Non-pigmented ciliary epithelial cell (primary cell): ENCODE measurements at places on chromosomes 3 and 15.

DNA sequence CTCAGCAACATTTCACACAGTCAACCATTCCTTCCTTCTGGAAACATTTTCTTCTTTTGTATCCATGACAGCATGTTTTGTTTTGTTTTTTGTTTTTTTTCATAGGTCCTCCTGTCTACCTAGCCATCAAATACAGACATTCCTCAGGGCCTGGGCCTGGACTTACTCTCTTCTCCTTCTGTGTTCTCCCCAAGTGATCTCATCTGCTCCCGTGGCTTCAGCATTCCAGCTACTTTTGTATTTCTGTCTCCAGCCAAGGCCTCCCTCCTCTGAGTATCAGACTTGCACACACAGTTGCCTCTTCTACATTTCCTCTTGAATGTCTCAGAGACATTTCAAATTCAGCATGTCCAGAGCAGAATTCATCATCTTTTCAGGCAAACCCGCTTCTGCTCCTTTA is 82.4 kb downstream of the HCN4 start:
- no peak for DNase-seq

GRCh38 chr3:147872568-147872967 is 463.4 kb downstream of the ZIC1 start:
- DNase-seq, result no peak

- DNase-seq, result no peak
These were observed 57.4 kb downstream of the ZNF148 start for GRCh38 chr3:125317761-125318160.

DNA sequence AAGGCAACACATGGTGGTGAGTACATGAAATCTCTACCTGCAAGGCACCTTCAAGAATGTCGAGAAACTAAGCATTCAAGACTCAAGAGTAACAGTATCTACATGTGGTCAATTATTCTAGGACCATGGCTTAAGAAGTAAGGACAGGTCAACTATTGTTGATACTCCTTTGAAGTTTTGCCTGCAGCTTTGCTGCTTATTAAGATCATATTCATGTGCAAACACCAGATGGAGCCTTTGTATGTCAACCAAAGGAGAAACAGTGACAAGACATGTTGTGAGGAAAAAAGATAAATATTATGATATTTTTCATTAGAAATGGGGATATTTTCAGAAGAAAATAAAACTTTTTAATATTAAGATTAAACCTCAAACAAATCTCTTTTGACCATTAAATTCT is 52.3 kb upstream of the FGF7 start:
- DNase-seq, result no peak

GRCh38 chr3:12956316-12956660 is 114.9 kb upstream of the RPL32 start:
- no peak for DNase-seq

GRCh38 chr3:176632925-176633324 is 564.4 kb downstream of the TBL1XR1 start:
- no peak for DNase-seq

- peak; percentile 62 for DNase-seq
These were observed 66.9 kb downstream of the FOXB1 start for GRCh38 chr15:60070838-60071493.

- no peak for DNase-seq
These were observed 211.2 kb downstream of the CNTN3 start for GRCh38 chr3:74403307-74403706.

DNA sequence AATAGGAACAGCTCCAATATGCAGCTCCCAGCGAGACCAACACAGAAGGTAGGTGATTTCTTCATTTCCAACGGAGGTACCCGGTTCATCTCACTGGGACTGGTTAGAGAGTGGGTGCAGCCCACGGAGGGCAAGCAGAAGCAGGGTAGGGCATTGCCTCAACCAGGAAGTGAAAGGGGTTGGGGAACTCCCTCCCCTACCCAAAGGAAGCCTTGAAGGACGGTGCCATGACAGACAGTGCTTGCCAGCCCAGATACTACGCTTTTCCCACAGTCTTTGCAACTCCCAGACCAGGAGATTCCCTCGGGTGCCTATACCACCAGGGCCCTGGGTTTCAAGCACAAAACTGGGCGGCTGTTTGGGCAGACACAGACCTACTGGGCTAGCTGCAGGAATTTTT is 576.9 kb upstream of the NECTIN3 start:
- no peak for DNase-seq

DNA sequence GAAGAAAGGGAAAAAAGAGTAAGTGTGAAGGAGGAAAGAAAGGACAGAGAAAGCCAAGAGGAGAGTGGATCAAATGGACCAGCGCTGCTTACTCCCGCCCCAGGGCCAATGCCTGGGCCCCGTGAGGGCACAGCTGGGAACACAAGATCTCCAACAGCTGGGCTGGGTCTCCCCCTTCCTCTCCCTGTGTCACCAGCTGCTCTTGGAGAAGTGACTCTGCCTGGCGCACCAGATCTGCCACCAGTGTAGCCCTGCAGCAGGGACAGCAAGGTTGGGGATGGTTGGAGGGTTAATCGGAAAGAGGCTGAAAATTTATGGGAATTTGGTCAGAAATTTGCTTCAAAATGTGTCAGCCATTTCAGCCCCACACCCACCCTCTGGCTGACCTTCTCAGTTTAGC is 8.4 kb downstream of the CDAN1 start:
- DNase-seq, result no peak

GRCh38 chr3:159208050-159208449 is 406.2 kb downstream of the MFSD1 start:
- no peak for DNase-seq

DNA sequence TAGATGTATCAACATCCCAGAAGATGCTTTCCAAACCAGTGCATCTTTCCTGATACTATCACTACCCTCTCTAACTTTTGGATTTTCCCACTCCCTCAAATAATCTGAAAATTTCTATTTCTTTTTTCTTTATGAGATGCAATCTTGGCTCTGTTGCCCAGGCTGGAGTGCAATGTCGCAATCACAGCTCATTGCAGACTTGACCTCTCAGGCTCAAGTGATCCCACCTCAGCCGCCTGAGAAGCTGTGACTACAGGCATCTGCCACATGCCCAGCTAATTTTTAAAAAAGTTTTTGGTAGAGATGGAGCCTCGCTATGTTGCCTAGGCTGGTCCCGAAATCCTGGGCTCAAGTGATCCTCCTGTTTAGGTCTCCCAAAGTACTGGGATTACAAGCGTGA is 239.7 kb downstream of the SUCLG2 start:
- no peak for DNase-seq

- no peak for DNase-seq
These were observed 106.7 kb upstream of the FHIT start for GRCh38 chr3:61357902-61358301.

GRCh38 chr3:39216176-39216790 is 23.9 kb upstream of the XIRP1 start:
- no peak for DNase-seq
